ENCODE measurements at places on chromosomes 3 and 15.

DNA sequence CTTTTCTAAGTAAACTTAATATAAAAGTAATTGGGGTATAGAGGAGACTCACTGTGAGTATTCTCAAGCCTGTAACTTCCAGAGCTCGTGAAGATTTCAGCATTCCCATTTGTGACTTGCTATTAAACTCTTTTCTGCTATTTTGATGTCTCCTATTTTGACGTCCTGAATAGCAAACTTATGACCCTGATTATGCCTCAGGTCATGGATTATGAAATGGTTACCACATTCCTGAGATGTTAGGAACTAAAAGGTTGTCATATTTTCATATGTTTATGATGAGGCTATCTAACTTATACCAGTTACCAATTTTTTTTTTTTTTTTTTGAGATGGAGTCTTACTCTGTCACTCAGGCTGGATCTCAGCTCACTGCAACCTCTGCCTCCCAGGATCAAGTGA lies 105.5 kb downstream of the ATG7 start:
- no peak for DNase-seq

- no peak for DNase-seq
Observed at GRCh38 chr3:183156266-183156665, 6.3 kb downstream of the LAMP3 start.

GRCh38 chr3:110743202-110743601 lies 328.4 kb upstream of the NECTIN3 start:
- DNase-seq: no peak

DNA sequence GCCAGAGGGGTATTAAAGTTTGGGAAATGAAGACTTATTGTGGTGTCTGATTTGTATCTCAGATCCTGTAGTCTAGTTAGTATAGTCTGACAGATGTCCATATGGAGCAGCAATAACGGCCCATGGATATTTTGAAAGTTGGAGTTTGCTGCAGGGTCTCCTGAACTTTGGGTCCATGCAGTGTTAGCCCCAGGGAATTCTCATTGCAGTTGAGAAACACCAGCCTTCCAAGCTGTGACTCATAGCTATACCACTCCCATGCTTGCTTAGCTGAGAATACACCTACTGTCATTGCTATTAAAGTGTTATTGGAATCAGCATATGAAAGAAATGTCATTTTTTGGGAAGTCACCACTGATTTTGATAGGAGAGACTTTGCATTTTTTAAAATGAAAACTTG lies 29.2 kb downstream of the TMOD2 start:
- no peak for DNase-seq

- DNase-seq: no peak
Observed at GRCh38 chr3:33313331-33313730, 36.1 kb downstream of the FBXL2 start.
